GM12878 (cell line): ENCODE measurements at places on chromosomes 16 and 17. TPM values are rescaled to one million over a fixed set of nuclear protein-coding genes. Genes with fewer than 3 reads are reported as not detected.

Gene SHISA6
- not detected in 2 replicates for total RNA-seq

Gene CCL3
- 189 and 197 TPM in 2 replicates for total RNA-seq

Gene ANKS4B
- 0.08 TPM in 1 of 2 replicates, not detected in the other for total RNA-seq

GRCh38 chr17:68782789-68783188 is 172.4 kb downstream of the ABCA8 start:
- no peaks in the 10 kb centered on the region for H3K36me3 ChIP-seq
- DNase-seq, result no peak
- H3K4me3 ChIP-seq, result no peak overlapping the region

DNA sequence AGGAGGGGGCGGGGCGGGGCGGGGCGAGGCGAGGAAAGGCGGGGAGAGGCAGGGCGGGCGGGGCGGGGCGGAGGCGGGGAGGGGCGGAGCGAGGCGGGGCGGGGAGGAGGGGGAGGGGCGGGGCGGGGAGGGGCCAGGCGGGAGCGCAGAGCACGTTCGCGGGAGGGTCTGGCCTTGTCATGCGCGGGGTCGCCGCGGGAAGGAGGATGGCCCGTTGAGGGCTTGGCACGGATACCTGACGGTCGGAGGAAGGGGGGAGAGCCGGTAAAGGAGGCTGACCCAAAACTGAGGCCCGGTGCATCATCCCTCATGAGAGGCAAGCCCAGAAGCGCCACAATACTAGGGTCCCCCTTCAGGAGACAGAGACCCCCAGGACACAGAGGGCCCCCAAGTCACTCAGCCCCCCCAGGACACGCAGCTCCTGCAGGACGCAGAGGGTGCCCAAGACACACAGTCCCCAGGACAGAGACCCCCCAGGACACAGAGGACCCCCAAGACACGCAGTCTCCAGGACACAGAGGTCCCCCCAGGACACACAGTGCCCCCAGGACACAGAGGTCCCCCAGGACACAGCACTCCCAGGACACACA is 593 bp upstream of the WDR45B start:
- DNase-seq, result no peak
- no peaks in the 10 kb centered on the region for H3K27me3 ChIP-seq
- no peak overlapping the region for H3K27ac ChIP-seq

Gene ARHGDIG
- not detected in 2 replicates for total RNA-seq

DNA sequence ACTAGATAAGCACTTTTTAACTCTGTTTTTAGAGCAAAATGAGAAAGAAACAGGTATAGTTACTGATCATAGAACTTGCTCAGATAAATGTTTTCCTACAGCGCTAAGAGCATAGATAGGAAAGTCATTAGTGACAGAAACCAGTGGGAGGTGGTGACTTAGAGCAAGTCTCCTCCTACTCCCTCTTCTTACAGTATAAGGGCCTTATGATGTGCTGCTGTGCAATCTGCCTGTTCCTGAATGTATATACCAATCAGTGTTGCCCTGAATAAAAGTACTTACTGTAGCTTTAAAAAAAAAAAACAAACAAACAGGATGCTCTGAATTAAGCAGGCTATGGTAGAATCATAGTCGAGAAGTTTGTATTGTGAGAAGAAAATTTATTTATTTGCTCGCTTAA is 23.3 kb upstream of the RASL10B start:
- peaks cover 11% of the 10 kb centered on the region for H3K36me3 ChIP-seq
- H3K4me3 ChIP-seq, result no peak overlapping the region
- no peaks in the 10 kb centered on the region; the same call in 1 of the 2 replicates for H3K4me1 ChIP-seq
- no peaks in the 10 kb centered on the region for H3K27me3 ChIP-seq

GRCh38 chr17:70278844-70279462 is 109.6 kb downstream of the KCNJ2 start:
- no peak for DNase-seq
- no peaks in the 10 kb centered on the region for H3K27me3 ChIP-seq
- no peak overlapping the region for H3K27ac ChIP-seq
- no peaks in the 10 kb centered on the region for H3K36me3 ChIP-seq
- H3K4me1 ChIP-seq, result no peaks in the 10 kb centered on the region

Gene C16orf96
- 0.05 and 0.08 TPM in 2 replicates for total RNA-seq

Gene CDH16
- total RNA-seq, result not detected in 2 replicates

GRCh38 chr16:30567991-30568638 is 3.4 kb downstream of the ZNF688 start:
- peak overlapping the region; percentile 78 for H3K27ac ChIP-seq
- no peak overlapping the region for H3K4me3 ChIP-seq
- H3K36me3 ChIP-seq, result no peaks in the 10 kb centered on the region; the same call in none of the 2 replicates
- peaks cover 27% of the 10 kb centered on the region for H3K4me1 ChIP-seq

GRCh38 chr16:53541326-53541725 is 38.3 kb upstream of the AKTIP start:
- H3K27me3 ChIP-seq, result no peaks in the 10 kb centered on the region
- H3K36me3 ChIP-seq, result no peaks in the 10 kb centered on the region
- H3K27ac ChIP-seq, result no peak overlapping the region
- no peaks in the 10 kb centered on the region for H3K4me1 ChIP-seq
- H3K4me3 ChIP-seq, result no peak overlapping the region

DNA sequence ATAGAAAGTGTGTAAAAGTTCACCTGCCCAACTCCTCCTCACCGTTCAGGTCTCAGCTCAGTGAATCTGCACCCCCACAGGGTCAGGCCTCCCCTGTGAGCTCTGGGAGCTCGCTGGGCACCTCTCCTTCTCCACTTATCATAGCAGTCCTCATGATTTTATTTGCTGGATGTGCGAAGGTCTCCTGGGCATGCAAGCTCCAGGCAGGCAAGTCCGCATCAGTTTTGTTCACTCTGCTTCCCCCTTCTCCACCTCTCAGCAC is 112.8 kb downstream of the ZNF423 start:
- no peak for DNase-seq
- H3K27ac ChIP-seq, result no peak overlapping the region

- no peak for DNase-seq
- H3K4me1 ChIP-seq, result no peaks in the 10 kb centered on the region
- H3K27ac ChIP-seq, result no peak overlapping the region
- no peak overlapping the region for H3K4me3 ChIP-seq
- no peaks in the 10 kb centered on the region for H3K36me3 ChIP-seq
- no peaks in the 10 kb centered on the region for H3K27me3 ChIP-seq
Measured at GRCh38 chr17:69058165-69058564, 2.6 kb downstream of the ABCA9 start.

GRCh38 chr17:11565591-11565990 is 32.7 kb upstream of the DNAH9 start:
- H3K36me3 ChIP-seq, result no peaks in the 10 kb centered on the region
- DNase-seq, result no peak
- H3K4me3 ChIP-seq, result no peak overlapping the region
- no peaks in the 10 kb centered on the region for H3K27me3 ChIP-seq

Gene TRAPPC2L
- 69.6 and 70.7 TPM in 2 replicates for total RNA-seq

- H3K4me1 ChIP-seq, result no peaks in the 10 kb centered on the region
- H3K4me3 ChIP-seq, result no peak overlapping the region
- no peaks in the 10 kb centered on the region for H3K36me3 ChIP-seq
- peaks cover 6% of the 10 kb centered on the region; the same call in 1 of the 2 replicates for H3K27me3 ChIP-seq
- H3K27ac ChIP-seq, result no peak overlapping the region
Measured at GRCh38 chr16:1920727-1921171, 2.5 kb upstream of the HS3ST6 start.

Gene RNFT1
- 7.6 and 9.3 TPM in 2 replicates for total RNA-seq

DNA sequence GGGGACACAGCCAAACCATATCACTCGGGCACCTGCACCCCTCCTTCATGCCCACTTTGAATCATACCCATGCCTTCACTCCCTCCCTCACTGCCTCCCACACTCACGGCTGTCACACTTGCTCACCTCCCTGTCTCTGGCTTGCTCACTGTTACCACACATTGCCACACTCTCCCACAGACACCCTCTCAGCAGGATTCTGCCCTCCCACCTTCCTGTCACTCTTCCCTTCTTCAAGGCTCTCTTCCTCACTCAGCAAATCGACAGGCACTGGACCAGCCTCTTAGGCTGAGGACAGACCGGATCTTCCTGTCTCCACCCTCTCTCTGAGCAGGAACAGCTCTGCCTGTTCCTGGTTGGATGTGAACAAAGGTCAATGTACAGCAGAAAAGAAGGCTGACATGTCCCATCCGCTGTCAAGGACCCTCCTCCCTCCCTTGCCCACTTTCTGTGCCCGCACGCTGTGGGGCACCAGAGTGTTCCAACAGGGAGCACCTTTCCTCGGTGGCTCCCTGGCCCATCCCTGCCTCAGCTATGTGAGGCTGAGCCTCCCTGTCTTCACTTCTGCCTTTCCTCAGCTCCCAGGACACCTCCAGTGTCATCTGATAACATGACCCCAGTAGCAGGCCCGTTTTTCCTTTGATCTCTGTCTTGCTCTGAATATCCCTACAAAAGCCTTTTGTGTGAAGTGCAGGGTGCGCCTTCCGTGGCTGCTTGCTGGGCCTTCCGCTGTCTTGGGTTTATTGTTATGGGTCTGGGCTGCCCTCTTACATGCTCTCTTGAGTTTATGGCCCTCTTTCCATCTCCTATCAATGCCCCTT is 47.0 kb downstream of the CCDC182 start:
- H3K4me3 ChIP-seq, result no peak overlapping the region
- H3K27ac ChIP-seq, result no peak overlapping the region
- H3K4me1 ChIP-seq, result peaks cover 11% of the 10 kb centered on the region
- H3K36me3 ChIP-seq, result no peaks in the 10 kb centered on the region

DNA sequence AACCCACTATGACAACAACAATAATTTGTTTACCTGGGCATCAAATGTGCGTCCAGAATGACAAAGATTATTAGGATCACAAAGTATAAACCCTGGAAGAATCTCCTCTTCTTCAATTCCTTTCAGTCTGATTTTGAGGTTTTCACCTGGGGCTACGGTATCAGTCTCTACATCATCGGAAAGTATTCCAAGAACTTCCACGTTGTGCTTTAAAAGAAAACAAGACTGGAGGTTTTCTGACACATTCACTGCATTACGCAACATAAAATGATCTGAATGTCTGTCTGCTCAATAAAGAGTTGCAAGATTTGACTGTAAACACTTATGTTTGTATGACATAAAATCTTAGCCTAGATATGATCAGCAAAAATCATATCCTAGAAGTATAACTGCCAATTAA is 26.0 kb upstream of the RSL1D1 start:
- H3K27me3 ChIP-seq, result no peaks in the 10 kb centered on the region
- peaks cover 2% of the 10 kb centered on the region for H3K36me3 ChIP-seq
- DNase-seq, result no peak
- no peaks in the 10 kb centered on the region for H3K4me1 ChIP-seq

GRCh38 chr17:51630101-51630671 is 369.8 kb downstream of the UTP18 start:
- no peaks in the 10 kb centered on the region for H3K36me3 ChIP-seq
- H3K4me3 ChIP-seq, result no peak overlapping the region
- no peak for DNase-seq
- H3K4me1 ChIP-seq, result no peaks in the 10 kb centered on the region
- no peak overlapping the region for H3K27ac ChIP-seq

Gene PHF23
- total RNA-seq, result 34.0 and 39.2 TPM in 2 replicates

Gene PMFBP1
- 1.8 and 1.9 TPM in 2 replicates for total RNA-seq

GRCh38 chr17:79616801-79617200 is 6.0 kb upstream of the RBFOX3 start:
- no peak for DNase-seq
- H3K4me1 ChIP-seq, result no peaks in the 10 kb centered on the region
- no peak overlapping the region for H3K27ac ChIP-seq
- peaks cover 8% of the 10 kb centered on the region for H3K27me3 ChIP-seq

DNA sequence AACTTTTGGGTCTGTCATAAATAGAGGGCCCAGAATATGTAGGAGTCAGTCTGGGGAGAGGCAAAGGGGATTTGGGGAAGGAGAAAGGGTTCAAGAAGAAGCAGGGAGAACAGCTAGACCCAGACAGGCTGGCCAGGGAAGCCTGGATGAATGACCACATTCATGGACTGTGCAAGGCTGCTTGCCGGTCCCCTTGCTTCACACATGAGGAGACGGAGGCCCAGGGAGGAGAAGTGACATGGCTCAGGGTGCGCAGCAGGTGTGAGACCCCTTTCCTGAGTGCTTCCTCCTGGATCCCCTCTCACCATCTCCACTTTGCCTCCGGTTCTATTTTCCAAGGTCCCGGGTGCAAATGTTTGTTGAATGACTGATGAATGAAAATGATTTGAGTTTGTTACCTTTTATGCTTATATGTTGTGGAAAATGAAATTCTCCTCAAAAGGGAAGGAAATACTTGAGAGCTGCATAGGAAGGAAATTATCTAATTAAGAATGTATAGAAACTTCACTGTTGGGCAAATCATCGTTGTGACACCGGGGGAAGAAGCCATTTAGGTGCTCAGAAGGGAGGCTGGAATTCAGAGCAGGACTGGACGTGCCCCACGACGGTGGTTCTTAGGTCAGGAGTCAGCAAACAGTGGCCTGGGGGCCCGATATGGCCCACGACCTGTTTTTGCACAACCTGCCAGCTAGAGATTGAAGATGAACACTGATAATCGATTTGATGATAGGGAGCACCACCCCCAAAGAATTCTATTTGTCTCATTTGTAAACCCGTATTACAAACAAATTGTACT is 559 bp downstream of the ITGAM start:
- no peaks in the 10 kb centered on the region for H3K36me3 ChIP-seq
- peak overlapping the region; percentile 33; the same call in 1 of the 2 replicates for H3K4me3 ChIP-seq
- H3K27ac ChIP-seq, result peak overlapping the region; percentile 39
- H3K4me1 ChIP-seq, result peaks cover 34% of the 10 kb centered on the region
- H3K27me3 ChIP-seq, result no peaks in the 10 kb centered on the region

DNA sequence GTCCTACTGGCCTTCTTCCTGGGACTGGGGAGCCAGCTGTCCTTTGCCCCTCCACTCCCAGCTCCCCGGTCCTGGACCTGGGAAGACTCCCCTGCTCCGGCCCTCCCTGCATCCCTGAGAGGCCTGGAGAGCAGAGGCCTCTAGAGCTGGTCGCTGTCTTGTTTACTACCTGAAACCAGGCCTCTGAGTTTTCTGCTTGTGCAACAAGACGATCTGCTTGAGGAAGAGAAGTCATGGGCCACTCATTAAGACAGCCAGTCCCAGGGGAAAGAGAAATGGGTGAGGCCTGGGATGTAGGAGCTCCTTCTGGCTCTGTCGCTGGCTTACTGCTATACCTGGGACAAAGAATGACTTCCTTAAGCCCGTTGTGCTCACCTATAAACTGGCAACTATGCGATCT is 29.8 kb upstream of the GPRC5C start:
- no peaks in the 10 kb centered on the region for H3K4me1 ChIP-seq
- H3K4me3 ChIP-seq, result no peak overlapping the region
- H3K36me3 ChIP-seq, result no peaks in the 10 kb centered on the region
- DNase-seq, result no peak
- H3K27me3 ChIP-seq, result no peaks in the 10 kb centered on the region
- H3K27ac ChIP-seq, result no peak overlapping the region

Gene TP53TG3C
- not detected in 2 replicates for total RNA-seq

- H3K4me1 ChIP-seq, result no peaks in the 10 kb centered on the region
- H3K27ac ChIP-seq, result no peak overlapping the region
- H3K27me3 ChIP-seq, result no peaks in the 10 kb centered on the region
- no peak overlapping the region for H3K4me3 ChIP-seq
- no peak for DNase-seq
Measured at GRCh38 chr16:64351121-64351520, 770.7 kb downstream of the CDH11 start.

Gene PDILT
- total RNA-seq, result not detected in 2 replicates

- DNase-seq, result no peak
- H3K4me1 ChIP-seq, result peaks cover 14% of the 10 kb centered on the region
- H3K27ac ChIP-seq, result peak overlapping the region; percentile 73
- H3K27me3 ChIP-seq, result no peaks in the 10 kb centered on the region
- H3K4me3 ChIP-seq, result peak overlapping the region; percentile 14; the same call in 1 of the 2 replicates
- peaks cover 4% of the 10 kb centered on the region for H3K36me3 ChIP-seq
Measured at GRCh38 chr17:21171970-21172510, 41.9 kb downstream of the TMEM11 start.
